H1 (cell line): ENCODE measurements at places on chromosomes 16 and 17. TPM values are rescaled to one million over a fixed set of nuclear protein-coding genes. Genes with fewer than 3 reads are reported as not detected.

Gene CACNG5
- 1.3 and 2.2 TPM in 2 replicates for total RNA-seq

- no peak for DNase-seq
These were observed 34.2 kb downstream of the ZNF423 start for GRCh38 chr16:49821614-49822282.

DNA sequence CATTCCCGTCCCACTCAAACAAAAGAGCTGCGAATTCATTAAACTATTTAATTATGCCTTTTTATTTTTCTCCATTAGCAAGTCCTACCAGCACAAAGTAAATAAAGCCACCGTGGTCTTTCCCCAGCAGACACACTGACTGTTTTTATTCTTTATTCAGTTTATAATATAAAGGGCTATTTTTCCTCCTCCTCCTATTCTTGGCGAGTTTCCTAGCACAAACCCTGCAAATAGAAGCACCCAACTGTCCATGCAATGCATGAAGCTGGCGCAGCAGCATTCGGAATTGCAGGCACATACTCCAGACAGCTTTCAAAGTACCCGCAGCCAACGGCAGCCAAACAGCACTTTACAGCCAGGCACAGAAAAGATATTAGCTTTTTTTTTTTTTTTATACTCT lies 583.4 kb upstream of the PSMD7 start:
- no peak for DNase-seq

- no peak for DNase-seq
These were observed 151.5 kb upstream of the TOM1L1 start for GRCh38 chr17:54749157-54749556.

DNA sequence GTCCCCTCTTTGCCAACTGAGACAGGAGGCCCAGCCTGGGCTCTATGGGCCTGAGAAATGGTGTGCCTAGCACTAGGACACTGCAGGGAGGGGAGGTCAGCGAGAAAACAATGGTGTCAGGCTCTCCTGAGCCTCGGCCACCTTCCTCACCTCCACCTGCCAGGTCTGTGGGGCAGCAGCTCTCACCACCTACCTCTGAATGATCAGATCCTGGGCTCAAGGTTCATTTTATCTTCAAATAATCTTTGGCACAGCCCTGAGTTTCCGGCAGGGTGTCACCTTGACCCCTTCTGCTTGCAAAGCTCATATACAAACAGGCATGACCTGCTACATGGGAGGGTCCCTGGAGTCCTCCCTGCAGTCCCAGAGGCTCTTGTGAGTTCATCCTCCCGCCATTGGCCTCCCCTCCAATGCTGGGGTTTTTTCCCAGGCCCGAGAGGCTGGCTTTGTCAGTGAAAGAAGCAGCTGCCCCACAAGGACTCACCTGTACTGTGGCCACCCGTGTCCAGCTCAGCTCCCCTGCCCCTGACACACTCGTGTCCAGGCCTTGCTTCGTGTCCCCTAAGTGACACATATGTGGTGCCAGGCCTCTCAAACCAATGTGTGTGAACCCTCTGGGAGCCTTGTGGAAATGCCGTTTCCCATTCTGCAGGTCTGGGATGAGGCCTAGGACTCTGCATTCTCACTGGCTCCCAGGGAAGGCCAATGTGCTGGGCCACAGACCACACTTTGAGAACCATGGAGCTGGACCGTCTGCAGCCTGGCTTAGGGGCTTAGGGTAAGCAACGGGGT lies 176.8 kb upstream of the CIBAR2 start:
- no peak for DNase-seq

Gene NEURL4
- total RNA-seq: 46.8 and 55.4 TPM in 2 replicates

- no peak for DNase-seq
These were observed 7.9 kb downstream of the SEPTIN12 start for GRCh38 chr16:4780235-4780634.

GRCh38 chr16:69386596-69386995 lies 789 bp upstream of the TERF2 start:
- DNase-seq: no peak

Gene SLC35G3
- not detected in 2 replicates for total RNA-seq

- peak; percentile 11 for DNase-seq
These were observed 23.4 kb upstream of the METRNL start for GRCh38 chr17:83055911-83056582.

DNA sequence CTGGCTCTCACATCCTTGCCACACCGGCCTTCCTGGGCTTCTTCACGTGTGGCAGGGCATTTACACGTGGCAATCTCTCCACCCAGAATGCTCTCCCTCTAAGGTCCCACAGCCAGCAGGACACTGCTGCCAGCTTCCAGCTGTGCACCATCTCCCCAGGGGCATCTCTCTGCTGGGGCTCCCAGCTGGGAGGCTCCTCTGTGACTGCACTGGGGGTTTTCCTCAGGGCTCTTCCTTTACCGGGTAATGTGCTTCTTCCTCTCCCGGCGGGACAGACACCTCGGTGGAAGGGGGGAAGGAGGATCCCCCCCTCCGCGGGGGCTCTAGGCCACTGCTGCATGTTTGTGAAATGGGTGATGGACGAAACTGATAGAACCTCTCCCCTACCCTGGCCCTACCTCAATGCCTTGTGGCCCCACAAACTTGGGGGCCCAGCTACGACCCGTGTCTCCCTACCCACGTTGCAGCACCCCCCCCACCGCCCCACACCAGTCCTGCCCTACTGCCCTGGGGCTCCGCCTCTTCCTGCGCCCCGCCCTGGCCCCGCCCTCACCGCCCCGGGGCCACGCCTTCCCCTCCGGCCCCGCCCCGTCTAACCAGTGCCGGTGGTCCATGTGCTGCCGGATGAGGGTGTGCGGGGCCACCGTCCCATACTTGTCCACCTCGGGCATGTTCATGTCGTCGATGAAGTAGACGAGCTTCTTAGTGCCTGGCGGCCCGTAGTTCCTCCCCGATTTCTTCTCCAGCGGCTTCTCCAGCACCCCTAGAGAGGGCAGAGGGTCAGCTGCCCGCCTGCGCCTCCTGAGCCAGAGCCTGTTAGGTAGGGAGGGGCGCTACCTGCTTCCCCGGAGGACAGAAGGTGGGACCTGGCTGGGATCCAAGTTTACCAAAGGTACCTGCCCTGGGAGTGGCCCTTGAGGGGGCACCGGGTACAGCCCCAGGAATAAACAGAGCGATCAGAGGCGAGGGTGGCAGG lies 92.6 kb downstream of the DNAH17 start:
- peak; percentile 96 for DNase-seq

DNA sequence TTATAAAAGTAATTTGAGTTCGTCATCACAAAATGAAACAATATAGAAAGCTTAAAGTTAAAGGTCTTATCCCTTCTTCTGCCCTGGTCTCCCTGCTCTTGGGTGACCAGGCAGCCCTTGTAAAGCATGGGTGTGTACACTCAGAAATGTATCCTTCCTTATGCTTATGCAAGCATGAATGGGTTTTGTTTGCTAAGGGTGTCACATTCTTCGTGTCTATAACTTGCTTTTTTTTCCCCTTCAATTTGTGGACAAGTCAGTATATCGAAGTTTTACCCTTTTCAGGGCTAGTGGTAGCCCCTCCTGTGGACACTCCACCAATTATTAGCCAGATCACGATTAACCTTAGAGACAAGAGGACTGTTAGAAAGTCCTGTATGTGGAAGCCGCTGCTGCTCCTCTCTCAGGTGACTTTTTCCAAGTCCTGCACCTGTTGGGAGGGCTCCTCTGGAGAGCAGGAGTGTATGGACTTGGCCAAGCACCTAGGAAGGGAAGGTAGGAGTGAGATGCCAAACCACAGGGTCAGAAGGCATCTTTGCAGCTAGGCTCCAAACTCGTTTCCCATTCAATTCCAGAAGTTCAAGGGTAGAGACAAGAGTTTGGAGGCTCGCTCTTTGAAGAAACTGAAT lies 50.9 kb downstream of the LDHD start:
- no peak for DNase-seq

Gene ZC3H18
- 70.3 and 73.2 TPM in 2 replicates for total RNA-seq

- no peak for DNase-seq
These were observed 148.2 kb downstream of the IRX5 start for GRCh38 chr16:55078699-55079410.

DNA sequence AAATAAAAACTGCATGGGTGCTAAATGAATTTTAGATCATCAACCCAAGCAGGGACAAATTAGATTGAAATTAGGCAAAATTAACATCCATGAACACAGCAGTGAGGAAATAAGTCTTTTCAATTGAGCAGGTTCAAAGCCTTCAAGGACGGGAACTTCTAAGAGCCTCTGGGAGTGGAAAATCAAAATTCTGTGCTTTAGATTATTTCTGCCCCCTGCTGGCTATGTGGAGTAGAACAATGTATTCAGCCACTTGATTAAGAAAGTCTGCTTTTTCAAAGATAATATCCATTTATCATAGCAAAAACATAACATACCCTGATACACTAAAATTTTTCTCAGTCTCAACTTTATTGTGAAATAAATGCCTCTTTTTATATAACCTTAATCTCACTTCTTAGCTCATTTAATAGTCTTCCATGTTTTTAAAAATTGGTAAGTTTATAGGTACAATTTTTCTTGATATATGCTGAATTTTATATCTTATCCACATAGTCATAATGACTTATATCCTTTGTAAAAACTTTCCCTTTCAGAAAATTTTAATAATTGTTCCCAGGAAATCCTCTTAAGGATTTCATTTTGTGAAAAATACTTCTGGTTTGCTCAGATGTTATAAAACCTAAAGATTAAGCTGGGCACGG lies 28.1 kb upstream of the NOL11 start:
- no peak for DNase-seq

GRCh38 chr17:82152556-82153294 lies 54.7 kb upstream of the FASN start:
- no peak for DNase-seq

Gene CUEDC1
- total RNA-seq: 7.8 and 10.7 TPM in 2 replicates

Gene TAT
- total RNA-seq: not detected in 2 replicates

DNA sequence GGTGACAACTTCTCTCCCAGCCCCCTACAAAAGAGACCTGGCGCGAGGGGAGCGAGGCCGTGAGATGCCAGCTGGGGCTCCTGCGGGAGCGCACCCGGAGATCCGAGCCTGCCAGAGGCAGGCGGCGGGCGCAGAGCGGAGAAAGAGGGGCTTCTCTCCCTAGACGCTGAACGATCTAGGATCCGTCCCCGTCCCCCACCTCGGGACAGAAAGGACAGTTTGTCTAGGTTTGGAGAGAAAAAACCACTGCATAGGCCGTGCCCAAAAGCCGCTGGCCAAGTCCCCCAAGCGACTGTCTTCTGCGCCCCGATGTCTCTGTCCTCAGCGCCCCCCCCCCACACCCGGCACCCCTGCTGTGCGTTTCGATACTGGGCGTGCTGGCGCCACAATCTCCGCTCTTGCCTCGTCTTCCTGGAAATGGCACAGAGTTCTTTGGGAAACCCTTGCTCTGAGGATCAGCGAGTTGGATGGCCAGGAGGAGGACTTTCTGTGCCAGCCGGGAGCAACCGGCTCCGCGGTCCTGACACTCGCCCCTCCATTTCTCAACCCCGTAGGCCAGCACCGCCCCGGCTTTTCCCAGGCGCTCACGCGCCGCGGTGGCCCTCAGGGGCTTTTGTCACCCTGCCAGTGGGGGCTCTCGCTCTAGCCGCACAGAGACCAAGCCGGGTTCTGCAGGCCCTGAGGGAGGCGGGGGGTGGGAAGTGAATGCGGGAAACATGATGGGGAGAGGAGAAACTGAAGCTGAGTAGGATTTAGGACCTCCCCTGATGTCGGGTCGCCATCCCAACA lies 1.0 kb downstream of the SSTR2 start:
- DNase-seq: peak; percentile 60

DNA sequence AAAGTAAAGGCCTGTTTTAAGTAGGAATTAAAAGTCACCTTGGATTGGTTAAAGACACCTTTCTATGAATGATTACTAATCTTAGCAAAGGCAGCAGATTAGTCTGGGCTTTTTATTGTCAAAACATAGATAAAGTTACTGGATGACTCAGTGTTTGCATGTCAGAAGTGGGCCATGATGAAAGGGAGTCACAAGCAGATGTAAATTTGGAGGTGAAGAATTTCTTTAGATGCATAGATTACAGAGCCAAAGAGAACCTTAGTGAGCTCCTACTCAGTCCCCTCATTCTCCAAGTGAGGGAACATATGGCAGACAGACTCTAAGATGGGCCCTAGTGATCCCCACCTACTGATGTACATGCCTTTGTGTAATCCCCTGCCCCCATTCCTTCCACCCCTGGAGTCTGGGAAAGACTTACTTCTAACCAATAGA lies 124.5 kb downstream of the HS3ST3A1 start:
- no peak for DNase-seq

- DNase-seq: peak; percentile 70
These were observed 9.7 kb downstream of the RHBDL3 start for GRCh38 chr17:32275060-32276042.

DNA sequence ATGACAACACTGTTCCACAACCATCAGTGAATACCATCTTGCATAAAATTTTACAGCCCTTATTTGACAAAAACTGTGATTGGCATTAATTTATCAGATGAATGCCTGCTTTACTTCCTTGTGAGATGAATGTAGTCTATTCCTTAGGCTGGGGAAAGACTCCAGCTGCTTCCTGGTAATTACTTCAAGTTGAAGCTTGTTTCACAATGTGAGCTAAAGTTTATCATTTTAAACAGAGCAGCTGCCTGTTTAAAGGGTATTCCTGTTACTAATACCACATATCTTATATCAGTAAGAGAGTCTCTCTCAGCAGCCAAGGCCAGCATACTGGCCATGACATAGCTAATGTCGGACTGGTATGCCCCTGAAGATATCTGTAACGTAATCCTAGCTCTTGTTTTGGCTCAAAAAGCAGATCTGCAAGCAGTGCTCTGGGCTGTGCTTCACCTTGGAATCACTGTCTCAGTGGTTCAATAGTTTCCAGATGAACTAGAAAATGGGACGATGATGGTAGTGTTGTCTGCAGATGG lies 13.2 kb upstream of the ARL2BP start:
- no peak for DNase-seq

GRCh38 chr17:5481451-5481850 lies 4.5 kb downstream of the DERL2 start:
- no peak for DNase-seq

Gene OR1A1
- not detected in 2 replicates for total RNA-seq

Gene CENPT
- 42.2 and 42.4 TPM in 2 replicates for total RNA-seq

DNA sequence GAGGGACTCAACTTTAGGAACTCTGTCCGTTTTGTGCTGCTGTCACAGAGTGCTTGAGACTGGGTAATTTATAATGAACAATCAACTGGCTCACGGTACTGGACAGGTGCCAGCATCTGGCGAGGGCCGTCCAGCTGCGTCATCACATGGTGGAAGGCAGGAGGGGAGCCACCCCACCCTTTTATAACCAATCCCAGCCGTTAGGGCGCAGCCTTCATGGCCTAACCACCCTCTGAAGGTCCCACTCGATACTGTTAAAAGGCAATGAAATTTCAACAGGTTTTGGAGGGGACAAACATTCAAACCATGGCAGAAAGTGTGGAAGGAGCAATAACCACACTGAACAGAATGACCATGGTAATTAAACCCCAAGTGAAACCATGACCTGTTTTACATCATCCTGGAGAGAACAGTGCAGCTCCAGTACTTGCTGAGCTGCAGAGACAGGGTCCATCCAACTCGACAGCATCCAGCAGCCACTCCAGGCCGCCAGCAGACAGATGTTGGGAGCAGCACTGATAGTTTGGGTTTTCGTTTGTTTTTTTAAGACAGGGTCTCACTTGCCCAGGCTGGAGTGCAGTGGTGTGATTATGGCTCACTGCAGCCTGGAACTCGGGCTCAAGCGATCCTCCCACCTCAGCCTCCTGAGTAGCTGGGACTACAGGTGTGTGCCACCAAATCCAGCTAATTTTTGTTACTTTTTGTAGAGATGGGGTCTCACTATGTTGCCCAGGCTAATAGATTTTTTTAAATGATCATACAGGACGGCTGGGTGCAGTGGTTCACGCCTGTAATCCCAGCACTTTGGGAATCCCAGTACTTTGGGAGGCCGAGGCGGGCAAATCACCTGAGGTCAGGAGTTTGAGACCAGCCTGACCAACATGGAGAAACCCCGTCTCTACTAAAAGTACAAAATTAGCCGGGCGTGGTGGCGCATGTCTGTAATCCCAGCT lies 11.0 kb downstream of the CHMP6 start:
- no peak for DNase-seq

- DNase-seq: no peak
These were observed 15.2 kb downstream of the CD300LF start for GRCh38 chr17:74697515-74697914.
